Stimulated activated CD4-positive, alpha-beta T cell treated with anti-CD3 and anti-CD28 coated beads, TNF-alpha, amount 100 ng/mL, for 1 hour (primary cell): ENCODE measurements at places on chromosomes 5 and 9.

DNA sequence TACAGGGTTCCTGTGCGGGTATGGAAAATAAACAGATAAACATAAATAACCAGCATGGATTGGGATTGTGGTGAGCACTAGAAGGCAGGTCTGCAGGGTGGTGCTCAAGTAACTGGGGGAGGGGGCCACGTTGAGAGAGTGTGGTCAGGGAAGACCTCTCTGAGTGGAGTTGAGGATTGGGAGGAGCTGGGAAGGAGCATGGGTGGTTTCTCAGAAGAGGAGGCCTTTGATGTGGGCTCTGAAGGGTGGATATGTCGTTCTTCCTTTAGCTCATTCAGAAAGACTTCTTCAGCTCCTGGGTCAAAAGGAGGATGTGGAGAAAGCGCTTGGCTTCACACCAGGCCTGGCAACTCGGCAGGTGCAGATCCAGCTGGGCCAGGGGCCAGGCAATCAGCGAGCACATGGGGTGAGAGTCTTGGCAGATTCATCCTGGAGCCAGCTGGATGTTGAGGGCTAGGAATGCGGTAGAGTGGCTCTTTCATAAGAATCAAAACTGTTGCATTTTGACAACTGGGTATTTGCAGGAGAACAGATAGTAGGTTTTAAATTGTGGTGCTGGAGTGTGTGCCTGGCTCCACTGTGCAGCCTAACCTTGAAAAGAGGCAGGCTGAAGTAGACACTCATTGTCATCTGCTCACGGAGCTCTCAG lies 71.7 kb downstream of the PCSK5 start:
- no peak for DNase-seq

DNA sequence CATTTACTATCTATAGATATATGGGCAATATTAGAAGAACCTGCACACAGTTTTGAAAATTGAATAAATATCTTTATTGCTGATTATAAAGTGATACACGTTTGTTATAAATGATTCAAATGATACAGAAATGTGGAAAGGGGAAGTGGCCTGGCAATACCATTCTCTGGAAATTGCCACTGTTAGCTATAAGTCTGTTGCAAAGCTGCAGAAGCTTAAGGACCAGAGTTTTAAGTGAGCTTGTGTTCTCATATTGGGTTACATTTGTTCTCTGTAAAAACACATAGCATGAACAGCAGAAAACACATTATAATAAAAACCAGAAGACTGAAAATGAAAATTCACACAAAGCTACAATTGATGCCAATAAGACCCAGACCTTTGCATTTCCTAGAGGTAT lies 59.6 kb downstream of the RASGRF2 start:
- DNase-seq: no peak

DNA sequence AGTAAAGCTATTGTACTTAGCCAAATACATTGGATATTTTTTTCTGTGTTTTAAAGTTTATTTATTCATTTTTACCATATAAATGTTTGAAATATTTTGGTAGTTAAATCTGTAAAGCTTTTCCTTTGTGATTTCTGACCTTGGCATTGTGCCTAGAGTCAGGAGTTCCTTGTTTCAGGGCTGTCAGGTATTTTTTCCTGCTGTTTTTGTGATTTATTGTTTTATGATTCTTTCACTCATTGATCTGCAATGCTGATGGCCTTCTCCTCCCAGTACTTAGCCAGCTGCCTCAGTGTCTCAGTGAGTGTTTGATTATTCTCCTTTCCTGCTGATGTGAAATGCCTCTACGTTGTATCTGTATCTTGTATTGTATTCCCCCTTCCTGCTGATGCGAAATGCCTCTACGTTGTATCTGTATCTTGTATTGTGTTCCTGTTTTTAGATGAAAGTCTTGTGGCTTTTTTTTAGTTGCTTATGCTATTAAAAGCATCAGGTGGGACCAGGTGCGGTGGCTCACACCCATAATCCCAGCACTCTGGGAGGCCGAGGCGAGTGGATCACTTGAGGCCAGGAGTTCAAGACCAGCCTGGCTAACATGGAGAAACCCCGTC lies 61.0 kb downstream of the EHMT1 start:
- DNase-seq: no peak

- no peak for DNase-seq
Measured at GRCh38 chr5:169085212-169085611, 215.7 kb downstream of the SLIT3 start.
